ENCODE measurements at places on chromosomes 13 and 19. TPM values are rescaled to one million over a fixed set of nuclear protein-coding genes. Genes with fewer than 3 reads are reported as not detected.

DNA sequence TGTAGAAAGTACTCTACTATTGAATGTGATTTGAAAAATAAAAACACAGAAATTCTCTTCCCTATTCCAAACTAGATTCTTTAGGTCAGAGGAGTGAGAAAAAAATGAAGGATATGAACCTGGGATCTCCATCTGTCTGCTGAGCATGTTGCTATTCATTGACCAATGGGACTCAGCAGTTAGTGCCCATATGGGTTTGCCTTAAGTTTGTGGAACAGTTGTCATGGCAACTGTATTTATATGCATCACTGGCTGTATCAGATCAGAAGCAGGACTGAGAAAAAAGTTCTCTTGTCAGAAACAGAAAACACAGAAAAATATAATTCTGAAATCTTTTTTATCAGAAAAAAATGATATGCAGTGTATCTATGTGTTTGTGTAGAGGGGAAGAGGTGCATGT is 73.3 kb upstream of the ATXN8OS start:
- H3K27me3 ChIP-seq: no peaks in the 10 kb centered on the region
- H3K36me3 ChIP-seq: peaks cover 6% of the 10 kb centered on the region
- no peaks in the 10 kb centered on the region for H3K4me1 ChIP-seq
- no peak overlapping the region for H3K4me3 ChIP-seq

DNA sequence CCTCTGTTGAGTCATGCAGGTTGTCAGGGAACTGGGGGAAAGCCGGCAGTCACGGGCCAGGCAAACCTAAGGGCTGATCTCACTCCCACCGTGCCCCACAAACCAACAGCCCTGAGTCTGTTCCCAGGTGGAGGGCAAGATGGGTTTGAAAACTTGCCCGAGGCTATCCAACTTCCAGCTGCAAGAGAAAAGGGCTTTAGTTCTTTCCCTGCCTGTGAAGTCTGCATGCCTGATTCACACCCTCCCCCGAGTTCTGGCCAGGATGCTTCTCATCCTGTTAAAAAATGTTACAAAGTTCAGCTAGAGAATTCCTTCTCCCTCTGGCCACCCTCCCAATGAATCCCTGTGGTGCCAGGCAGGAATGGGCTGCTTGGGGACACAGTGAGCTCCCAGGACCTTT is 33.1 kb downstream of the MYO16 start:
- no peak for DNase-seq
- H3K36me3 ChIP-seq: no peaks in the 10 kb centered on the region
- H3K27ac ChIP-seq: no peak overlapping the region

ZSCAN5A gene
- 9.9 TPM for total RNA-seq

NLRP11 gene
- total RNA-seq: not detected

Data from natural killer cell treated with Interleukin-12 subunit alpha and Interleukin-12 subunit beta and Interleukin-15 and Interleukin-18, amount 100 ng/mL, for 72 hours (primary cell).